Daoy (cell line): ENCODE measurements at places on chromosomes 5 and 9. TPM values are rescaled to one million over a fixed set of nuclear protein-coding genes. Genes with fewer than 3 reads are reported as not detected.

GRCh38 chr9:125493384-125493783 is 213.6 kb downstream of the MAPKAP1 start:
- DNase-seq, result no peak

DNA sequence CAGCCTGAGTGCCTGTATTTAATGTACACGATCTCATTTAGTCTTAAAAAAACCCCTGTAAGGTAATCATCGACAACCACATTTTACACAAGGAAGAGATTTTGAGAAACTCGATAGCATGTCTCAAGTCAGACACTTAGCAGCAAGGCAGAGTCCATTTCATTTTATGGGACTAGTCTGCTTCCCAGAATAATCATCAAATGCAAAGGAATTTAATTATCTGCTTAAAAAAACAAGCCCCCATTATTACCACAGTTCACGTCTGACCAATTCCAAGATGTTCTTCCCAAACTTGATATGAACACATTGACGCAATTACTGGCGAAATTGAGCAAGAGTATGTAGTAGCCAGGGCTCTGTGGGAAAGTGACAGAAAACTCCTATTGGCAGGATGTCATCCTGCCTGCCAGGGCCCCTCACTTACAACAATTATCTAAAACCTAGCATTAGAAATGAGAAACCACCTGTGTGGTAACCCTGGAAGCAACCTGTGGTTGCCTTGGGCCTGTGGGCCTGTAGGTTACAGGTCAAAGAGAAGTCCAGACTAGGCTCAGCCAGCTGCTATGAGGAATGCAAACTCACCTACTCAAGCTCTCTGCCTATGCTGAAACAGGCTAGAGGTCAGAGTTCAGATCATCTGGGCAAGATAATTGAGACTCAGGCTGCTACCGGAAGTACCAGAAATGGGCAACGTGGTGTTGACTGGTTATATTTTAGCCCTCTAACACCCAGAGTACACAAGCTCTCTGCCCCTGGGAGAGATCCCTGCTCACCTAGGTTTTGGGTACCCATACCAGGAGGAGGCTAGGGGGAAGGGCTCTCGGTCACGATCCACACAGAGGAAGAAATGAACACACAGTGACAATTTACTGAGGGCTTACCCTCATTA is 1.6 kb downstream of the B4GALT1 start:
- DNase-seq, result peak; percentile 60

FANCG gene
- 43.0 and 48.1 TPM in 2 replicates for total RNA-seq

DNA sequence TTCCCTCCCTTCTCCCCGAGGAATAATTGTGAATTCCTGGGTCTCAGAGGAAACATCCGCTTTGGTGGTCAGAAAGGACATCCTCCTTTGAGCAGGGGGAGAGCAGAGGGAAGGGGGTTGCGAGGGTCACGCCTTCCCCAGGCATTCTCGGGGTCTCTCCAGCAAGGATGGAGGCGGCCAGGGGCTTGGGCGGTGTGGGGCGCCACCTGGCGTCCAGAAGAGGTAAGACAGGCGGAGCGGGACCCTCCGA is 129.1 kb downstream of the KCNIP1 start:
- DNase-seq, result peak; percentile 76

- no peak for DNase-seq
Observed at GRCh38 chr9:7579351-7579750, 220.2 kb downstream of the DMAC1 start.

DNA sequence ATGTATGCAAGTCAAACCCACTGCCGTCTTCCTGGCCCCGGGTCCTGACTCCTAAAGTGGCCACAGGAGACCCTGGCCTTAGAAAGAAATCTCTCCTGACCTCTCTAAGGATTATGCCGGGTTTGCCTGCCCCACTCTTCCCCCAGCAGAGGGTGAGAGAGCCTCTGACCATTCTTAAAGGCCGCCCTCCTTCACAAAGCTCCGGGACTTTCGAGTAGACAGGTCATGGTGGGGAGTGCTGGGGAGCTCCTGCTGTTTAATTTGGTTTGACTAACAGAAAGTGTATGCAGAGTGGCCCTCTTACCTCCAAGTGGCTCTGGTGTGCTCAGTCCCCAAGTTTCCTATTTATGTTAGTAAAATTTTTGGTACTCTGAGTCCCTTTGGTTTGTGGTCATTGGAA is 111.8 kb downstream of the LRRC70 start:
- DNase-seq, result no peak

CNTNAP3 gene
- 10.2 and 14.3 TPM in 2 replicates for total RNA-seq

GRCh38 chr9:116998305-116998704 is 311.2 kb downstream of the TRIM32 start:
- DNase-seq, result no peak

CNTNAP3B gene
- total RNA-seq, result 8.6 and 11.8 TPM in 2 replicates

- no peak for DNase-seq
Observed at GRCh38 chr9:104686081-104686480, 8.2 kb upstream of the OR13D1 start.

- DNase-seq, result no peak
Observed at GRCh38 chr9:98657897-98658296, 50.8 kb downstream of the GABBR2 start.

LRRC19 gene
- total RNA-seq, result not detected in 2 replicates

C5orf46 gene
- total RNA-seq, result 2.6 TPM in 1 of 2 replicates, not detected in the other

DNA sequence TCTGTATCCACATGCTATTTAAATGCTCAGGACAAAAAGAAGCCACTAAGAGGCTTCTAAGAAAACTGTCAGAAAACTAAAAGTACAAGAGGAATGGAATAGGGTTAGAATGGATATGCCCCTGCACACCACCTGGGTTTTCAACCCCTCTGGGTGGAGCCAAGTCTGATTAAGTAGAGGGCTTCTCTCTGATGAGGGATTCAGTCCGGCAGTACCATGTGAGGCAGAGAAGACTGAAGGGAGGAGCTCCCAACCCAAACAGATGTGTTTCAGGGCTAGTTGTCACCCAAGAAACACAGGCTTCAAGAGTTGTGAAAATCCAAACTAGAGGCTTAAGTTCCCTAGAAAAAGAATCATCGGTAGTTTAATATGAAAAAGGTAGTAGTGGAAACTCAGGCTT is 12.5 kb downstream of the NREP start:
- no peak for DNase-seq

DNA sequence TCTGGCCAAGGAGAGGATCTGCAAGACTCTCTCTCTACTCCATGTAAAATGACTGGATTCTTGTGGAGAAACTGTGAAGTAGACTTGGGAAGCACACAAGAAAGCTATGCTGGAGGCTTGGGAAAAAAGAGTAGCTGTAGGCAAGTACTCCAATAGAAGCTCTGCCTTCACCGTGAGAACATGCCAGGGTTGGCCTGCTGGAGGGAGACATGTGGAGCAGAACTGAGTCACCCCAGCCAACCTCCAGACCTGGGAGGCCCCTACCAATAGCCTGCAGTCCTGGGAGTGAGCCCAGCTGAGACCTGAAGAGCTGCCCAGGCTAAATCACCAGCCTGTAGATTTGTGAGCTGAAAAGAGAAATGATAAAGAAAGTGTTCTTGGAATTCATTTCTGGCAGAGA is 66.6 kb downstream of the DEPDC1B start:
- DNase-seq, result peak; percentile 7

FLT4 gene
- total RNA-seq, result 10.2 and 24.6 TPM in 2 replicates

DNA sequence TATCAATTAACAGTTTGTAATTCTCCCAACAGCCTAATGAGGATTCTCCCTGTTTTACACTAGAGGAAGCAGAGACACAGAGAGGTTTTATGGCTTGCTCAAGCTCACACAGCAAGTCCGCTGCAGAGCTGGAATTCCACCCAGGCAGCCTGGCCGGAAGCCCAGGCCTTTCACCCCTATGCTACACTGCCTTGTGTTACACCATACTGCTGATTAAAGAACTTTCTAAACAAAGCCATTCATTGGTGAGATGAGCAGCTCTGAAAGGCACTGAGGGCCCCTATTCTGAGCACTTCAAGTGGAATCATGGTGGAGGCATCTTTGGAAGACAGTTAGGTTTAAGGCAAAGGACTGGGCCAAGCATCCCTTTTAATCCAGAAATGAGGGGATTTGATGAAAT is 14.7 kb upstream of the LARP1 start:
- no peak for DNase-seq

DNA sequence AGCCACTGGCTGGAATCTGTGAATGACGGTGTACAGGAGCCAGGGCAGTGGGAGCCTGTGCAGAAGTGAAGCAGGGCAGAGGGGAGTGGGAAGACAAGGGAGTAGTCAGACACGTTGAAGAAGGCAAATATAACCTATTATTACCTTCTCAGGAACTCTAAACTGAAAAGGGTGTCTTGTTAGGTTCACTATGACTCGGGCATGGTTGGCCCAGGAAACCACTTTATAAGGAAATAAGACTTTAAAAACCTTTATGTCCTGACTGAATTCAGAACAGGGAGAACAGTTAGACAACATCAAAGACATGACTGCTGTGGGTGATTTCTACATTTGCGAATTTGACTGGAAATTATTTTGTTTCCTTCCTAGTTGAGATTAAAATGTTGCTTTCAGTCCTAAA is 107.5 kb downstream of the ACER2 start:
- DNase-seq, result no peak

DNA sequence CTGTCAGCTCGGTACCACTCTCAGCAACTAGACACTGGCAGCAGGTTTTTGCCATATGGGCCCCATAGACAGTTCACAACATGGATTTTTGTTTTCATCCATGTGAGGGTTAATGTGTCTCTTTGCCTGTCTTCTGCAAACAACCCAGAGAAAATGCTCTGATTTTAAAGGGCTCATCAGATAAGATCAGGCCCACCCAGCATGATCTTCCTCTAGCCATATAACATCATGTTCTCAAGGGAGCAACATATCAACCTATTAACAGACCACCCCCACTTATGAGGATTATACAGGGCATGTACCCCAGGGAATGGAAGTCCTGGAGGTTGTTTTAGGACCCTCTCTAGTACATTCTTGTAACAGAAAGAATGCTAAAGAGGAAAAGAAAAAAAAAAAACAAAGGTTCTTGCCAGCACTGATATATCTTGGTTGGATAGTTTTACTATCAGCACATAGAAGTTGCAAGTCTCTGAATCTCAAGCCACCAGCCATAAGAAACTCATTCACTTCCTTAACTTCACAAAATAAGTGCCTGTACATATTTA is 1015.1 kb downstream of the TLE4 start:
- no peak for DNase-seq
